ENCODE measurements at places on chromosomes 11 and 22.

DNA sequence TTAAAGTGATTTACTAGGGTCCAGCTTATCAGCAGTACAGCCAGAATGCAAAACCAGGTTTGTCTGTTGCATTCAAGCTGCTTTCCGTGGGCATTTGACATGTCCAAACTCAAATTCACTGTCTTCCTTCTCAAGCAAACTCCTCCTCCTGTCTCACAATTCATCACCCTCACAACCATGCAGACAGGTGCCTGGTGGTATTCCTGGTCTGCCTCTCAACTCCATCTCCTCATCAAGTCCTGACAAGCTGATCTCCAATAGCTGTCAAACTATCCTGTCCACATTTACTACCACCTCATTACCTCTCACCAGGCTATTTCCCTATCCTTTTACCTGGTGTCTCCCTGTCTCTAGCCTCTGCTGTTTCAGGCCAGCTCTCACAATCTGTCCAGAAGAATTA, 49.1 kb upstream of the LYVE1 start:
- no peak for DNase-seq

DNA sequence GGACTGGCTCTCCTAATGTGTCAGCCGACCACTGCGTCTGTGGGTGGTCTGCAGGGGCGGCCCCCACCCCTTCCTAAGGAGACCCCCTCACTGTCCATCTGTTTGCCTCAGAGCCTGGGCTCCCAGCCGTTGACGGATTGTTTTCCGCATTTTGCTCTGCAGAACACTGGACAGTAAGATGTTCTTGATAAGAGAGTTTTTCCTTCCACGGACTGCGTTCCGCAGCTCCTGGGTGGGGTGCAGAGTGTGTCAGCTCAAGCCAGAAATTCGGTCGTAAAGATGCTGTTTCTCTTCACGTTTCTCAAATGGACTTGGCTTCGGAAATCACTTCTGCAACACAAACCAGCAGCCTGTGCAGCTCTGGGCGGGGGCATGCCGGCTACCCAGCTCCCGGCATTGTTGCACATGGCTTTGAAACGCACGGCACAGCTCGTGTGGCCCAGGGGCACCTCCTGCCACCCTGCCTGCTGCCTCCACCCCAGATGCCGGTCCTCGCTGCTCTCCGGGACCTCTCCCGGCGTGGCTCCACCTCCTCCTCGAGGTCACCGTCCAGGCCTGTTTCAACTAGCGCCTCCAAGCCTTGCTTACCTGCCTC, 2.9 kb upstream of the MRGPRG start:
- no peak for DNase-seq

DNA sequence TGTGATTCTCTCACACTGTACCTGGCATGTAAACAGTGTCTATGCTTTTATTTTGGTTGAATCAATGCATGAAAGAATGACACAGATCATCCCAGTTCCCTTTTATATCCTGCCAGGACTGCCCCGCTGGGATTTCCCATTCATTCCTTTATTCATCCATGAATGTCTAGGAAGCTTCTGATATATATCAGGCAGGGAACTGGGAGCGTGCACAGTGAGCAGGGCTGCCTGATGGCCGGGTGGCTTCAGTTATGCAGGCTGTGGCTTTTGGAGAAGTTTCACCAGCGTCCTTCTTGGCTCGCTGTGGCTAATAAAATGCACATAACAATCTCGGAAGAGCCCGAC, 789.0 kb downstream of the TBC1D22A start:
- DNase-seq: no peak

DNA sequence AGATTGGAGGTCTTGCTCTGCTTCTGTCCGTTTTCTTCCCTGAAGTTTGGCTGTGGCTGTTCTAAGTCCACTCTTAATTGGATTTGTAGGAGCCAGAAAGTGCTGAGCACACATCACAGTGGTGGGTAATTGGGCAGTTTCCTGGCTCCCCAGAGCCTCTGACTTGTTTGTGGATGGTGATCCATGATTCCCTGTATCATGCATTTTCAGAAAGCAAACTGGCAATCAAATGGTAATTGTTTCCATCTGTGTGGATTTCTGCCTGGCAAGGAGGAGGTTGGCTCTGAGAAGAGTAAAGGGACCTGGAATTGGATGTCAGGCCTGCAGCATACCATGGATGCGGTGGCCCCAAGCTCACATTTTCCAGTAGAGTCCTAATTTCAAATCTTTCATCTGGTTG, 49.5 kb downstream of the PPFIBP2 start:
- DNase-seq: no peak

GRCh38 chr22:48434156-48434867, 1393.4 kb downstream of the BRD1 start:
- DNase-seq: no peak

- no peak for DNase-seq
Measured at GRCh38 chr11:95148406-95148805, 58.8 kb downstream of the ENDOD1 start.

DNA sequence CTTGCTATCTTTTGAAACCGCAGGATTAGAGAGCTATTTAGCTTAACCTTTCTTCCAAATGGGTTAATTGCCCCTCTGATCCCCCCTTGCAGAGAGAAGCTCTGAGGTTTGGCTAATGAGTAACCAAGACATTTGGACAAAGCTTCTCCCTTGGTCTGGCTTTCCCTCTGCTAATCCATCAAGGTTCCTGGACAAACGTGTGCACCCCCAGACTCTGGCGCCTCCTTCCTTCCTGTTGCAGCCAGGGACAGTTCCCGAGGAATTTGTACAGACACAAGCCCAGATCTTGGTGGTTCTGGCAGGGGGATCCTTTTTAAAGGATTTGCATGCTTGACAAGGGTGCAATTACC, 1.6 kb downstream of the KIAA1671 start:
- DNase-seq: no peak

DNA sequence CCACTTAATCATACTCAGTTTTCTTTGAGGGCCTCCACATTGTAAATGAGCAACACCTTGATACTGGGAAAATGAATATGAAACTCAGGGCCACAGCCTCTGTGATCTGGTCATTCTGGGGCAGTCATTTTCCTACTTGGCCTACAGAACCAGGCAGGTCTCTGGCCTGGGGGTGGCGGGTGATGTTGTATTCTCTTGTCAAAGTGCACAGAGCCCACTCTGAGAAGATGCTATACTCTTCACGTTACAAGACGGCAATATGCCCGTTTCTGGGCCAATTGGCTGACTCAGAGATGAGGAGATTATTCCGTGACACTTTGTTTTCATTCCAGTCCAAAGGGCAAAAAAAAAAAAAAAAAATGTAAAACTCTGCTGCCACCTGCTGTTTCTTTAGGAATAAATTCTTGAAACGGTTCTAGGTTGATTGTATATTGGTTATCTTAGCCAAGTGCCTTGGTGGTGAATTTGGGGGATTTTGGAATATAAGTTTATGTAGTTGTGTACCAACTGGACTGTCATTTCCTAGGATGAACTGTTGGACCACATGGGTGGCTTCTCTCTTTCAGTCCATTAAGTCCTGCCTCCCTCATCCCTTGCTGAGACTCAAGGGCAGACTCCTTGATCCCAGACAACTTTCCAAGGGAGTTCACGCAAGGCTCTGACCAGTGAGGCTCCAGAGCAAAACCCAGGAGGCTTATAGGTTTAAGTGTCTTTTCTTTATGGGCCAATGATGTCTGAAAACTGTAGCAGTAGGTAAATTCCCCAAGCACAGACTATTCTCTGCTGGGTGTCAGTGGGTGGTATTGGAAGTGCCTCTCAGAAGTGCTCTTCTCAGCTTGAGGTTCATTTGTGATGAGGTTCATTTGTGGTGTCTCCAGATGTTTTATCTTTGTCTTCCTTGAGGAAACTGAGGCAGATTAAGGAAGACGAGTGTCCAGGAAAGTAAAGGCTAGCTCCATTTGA, 18.2 kb downstream of the ADM start:
- DNase-seq: peak; percentile 77

GRCh38 chr11:99117603-99118002, 96.9 kb downstream of the CNTN5 start:
- no peak for DNase-seq

- no peak for DNase-seq
Measured at GRCh38 chr22:43159484-43160178, 8.3 kb downstream of the TSPO start.

DNA sequence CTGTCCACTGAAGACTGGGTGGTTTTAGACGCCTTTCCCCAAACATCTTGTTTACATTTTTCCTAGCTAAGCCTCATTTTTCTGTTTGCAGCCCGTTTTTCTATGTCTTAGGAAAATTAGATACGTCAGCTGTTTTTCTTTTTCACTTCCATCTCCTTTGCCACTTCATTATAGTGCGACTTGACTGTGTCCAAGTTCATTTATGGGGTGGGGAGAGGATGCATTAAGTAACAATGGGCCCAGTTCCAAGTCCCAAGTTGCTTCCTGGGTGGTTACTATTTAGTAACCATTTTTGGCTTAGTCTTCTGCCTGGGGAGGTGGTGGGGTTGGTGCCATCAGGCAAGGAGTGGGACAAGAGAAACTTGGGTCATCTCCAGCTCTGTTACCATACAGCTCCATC, 83.0 kb downstream of the TRAF6 start:
- DNase-seq: no peak

- no peak for DNase-seq
Measured at GRCh38 chr11:33880979-33881378, 10.9 kb downstream of the LMO2 start.

DNA sequence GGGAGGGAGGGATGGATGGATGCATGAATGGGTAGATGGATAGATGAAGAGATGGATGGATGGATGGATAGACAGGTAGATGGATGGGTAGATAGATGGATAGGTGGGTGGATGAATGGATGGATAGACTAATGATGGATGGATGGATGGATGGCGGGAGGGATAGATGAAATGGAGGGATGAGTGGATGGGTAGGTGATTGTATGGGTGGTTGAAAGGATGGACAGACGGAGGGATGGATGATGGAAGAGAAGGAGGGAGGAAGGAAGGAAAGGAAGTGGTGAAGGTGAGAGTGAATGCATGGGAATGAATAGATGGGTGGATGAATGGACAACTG, 3.7 kb upstream of the TNNT3 start:
- DNase-seq: no peak

- DNase-seq: no peak
Measured at GRCh38 chr22:44214764-44215163, 34.0 kb downstream of the PARVG start.

DNA sequence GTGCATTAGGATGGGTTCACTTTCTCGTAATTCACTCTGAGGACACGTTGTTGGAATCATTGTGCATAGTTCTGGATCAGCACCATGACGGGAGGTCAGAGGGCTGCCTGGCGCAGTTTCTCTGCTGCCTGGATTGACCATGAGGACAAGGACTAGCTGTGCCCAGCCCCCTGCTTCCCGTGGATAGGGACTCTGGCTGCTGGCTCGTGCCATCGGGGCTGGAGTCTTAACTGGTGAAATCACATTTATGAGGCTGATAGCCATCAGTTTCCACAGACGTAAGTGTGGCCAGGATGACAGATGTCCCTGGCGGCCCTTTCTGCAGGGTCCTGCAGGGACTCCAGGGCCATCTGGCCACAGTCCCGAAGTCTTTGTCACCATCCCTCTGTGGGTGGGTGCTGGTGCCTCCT, 24.1 kb upstream of the GRAMD4 start:
- no peak for DNase-seq

- DNase-seq: no peak
Measured at GRCh38 chr11:74639533-74639932, 47.2 kb downstream of the POLD3 start.

GRCh38 chr11:129192150-129192549, at the start of gene ARHGAP32:
ARHGAP32 (minus strand) TSS chr11:129192325; CDS start chr11:129192198, 127 bp downstream.
- no peak for DNase-seq

GRCh38 chr11:117913736-117914397, 15.3 kb downstream of the TMPRSS13 start:
- DNase-seq: no peak

DNA sequence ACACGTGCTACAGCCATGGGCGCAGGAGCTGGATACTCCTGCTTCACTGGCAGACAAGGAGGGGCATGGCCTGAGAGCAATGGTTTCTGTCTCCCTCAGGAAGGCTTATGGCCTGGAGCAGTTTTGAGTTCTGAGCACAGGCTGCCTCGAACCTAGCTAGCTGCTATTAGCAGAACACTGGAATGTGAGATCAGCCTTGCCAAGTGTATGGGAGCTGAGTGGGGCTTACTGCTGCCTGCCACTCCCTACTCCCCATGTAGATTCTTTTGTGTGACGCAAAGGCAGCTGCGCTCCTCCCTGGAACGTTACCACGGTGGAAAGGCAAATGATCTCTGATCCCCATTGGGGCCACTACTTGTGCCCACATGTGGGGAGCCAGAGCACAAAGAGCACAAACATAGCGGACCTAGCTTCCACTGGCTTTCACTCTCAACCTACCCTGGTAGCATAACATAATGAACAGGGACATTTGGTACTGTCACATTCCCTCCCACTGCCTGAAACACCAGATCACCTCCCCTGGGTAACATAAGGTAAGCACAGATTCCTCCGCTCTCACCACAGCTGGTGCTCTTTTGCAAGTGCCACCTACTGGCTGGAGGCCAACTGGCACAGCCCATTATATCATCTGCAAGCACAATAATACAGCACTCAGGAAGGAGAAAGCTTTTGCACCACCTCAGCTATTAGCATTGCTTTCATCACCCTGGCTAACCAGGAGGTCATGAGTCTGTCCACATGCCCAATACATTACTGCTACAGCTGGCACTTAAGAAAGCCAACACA, 84.6 kb upstream of the GUCY1A2 start:
- DNase-seq: no peak

- peak; percentile 85 for DNase-seq
Measured at GRCh38 chr11:120125024-120125423, 12.9 kb downstream of the TRIM29 start.

GRCh38 chr11:76677458-76677765, 6.9 kb upstream of the LRRC32 start:
- no peak for DNase-seq

GRCh38 chr11:102414559-102414958, 38.0 kb downstream of the TMEM123 start:
- DNase-seq: no peak

GRCh38 chr11:128351168-128351567, 236.2 kb downstream of the ETS1 start:
- DNase-seq: no peak

DNA sequence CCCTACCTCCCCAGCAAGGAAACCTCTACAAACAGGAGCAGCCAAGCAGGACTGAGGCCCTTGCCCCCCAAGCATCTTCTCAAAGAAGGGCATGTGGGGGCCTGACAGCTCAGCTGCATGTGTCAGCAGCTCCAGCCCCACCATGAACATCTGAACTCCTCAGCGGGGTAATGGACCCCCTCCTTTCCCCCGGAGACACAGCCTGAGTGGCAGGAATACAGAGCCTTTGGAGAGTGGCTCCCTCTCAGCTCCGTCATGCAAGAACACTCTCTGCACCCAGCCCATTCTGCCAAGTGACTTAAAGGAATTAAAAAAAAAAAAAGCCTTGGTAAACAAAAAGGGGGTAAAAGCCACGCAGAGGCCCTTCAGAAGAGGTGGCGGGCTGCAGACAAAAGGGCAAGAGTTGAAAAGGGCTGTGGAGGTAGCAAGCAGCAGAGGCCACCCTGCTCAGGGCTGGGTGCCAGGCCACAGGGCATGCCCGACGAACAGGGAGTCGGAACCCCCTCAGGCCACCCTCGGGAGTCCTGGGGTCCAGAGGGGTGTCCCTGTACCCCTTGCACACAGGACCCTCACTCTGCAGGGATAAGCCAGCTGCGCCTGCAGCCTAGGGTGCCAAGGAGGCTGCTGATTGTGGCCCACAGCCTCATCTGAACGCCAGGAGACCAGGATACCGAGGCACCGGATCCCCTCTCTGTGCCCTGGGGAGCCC, 62.5 kb downstream of the MACROD1 start:
- DNase-seq: no peak
